Activated T-cell treated with anti-CD3 and anti-CD28 coated beads, Interleukin-2, amount 50 U/mL, for 48 hours (primary cell): ENCODE measurements at places on chromosomes 12 and 14.
A peak's percentile ranks its signal among the peaks of the same experiment; 100 is the strongest.

DNA sequence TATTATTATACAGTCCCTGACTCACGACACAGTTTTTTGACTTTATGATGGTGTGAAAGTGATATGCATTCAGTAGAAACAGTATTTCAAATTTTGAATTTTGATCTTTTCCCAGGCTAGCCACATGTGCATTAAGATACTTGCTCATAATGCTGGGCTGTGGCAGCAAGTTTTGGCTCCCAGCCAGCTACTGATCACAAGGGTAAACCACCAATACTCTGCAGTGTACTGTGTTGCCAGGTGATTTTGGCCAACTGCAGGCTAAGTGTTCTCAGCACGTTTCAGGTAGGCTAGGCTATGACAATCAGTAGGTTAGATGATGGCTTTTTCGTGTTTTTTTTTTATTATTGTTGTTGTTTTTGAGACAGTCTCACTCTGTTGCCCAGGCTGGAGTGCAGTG is 69.4 kb upstream of the ACTN1 start:
- no peak for DNase-seq

GRCh38 chr14:100142073-100143040 is 17.1 kb downstream of the DEGS2 start:
- no peak for DNase-seq

GRCh38 chr14:33563901-33564197 is 387.0 kb downstream of the EGLN3 start:
- DNase-seq = no peak

- DNase-seq = no peak
Observed at GRCh38 chr14:105102893-105103292, 37.7 kb upstream of the GPR132 start.

GRCh38 chr14:63899953-63900352 is 47.1 kb downstream of the SYNE2 start:
- no peak for DNase-seq

- no peak for DNase-seq
Observed at GRCh38 chr14:33566082-33566481, 384.8 kb downstream of the EGLN3 start.

DNA sequence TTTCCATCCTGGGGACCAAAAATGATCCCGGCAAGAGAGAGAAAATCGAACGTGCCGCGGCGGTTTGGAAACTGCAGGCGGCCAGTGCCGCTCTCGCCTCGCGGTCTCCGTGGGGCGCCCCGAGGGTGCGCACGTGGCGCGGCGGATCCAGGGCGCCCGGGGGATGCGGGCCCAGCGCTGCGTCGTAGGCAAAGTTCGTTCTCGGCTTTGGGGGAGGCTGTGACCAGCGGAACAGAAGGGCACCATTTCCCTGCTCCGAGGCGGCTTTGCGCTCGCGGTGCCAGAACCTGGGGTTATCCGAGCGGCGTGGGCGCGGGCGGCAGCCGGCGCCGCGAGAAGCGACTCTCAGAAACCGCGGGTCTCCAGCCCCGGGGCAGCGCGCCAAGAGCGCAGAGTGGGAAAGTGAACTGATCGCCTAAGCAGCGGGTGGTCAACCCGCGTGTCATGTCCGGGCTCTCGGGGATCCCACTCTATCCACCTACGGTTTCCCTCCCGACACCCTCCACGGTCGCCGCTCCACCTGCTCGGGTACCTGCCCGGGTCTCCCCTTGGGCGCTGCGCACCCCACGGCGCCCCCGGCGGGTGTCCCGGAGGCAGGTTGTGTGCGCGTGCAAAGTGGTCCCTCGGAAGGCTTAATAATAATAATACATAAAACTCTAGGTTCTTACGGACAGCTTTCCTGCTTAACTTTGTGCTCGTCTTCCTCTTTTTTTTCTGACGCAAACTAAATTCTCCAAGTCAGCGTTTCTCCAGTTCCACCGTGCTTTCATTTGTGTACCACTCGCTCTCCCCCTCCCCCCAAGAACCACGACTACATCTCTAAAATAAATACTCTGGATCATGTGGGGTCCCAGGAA is 1.2 kb downstream of the ESRRB start:
- no peak for DNase-seq

DNA sequence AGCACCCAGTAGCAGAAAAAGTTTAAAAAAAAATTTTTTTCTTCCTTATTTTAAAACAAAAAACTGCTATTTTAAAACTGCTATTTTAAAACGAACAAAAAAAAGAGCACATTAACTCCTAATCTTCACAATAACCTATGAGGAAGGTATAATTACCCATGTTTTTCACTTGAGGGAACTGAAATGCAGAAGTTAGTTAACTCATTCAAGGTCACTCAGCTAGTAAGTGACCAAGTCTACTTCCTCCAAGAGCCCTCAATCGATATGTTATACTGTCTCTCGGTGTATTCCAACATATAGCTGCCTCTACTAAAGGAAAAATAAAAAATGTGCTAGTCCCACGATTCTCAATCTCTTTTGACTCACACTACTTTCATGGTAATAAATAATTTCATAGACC is 7.8 kb downstream of the RPAP3 start:
- no peak for DNase-seq

GRCh38 chr14:72588521-72588920 is 305.4 kb downstream of the DPF3 start:
- DNase-seq = no peak

DNA sequence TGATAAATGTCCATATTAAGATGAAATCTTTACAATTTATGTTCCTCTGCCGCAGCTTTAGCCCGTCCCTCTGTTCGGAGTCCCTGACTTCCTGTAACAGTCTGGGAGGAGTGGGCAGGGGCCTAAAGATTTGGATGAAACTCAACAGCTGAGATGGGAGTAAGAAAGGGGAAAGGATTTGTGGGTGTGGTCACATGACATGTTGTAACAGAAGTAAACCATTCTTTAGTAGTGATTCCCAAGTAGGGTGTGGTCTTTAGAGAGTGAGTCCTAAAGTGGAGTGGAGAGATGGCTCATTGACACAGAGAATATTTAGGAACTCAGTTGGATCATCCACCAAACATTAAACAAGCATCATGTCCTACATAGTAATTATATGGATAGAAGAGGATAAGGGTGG is 12.9 kb downstream of the TMEM117 start:
- DNase-seq = no peak

- no peak for DNase-seq
Observed at GRCh38 chr12:112808156-112808555, 16.6 kb downstream of the RPH3A start.

- DNase-seq = no peak
Observed at GRCh38 chr12:44335030-44335429, 499.1 kb downstream of the TMEM117 start.

DNA sequence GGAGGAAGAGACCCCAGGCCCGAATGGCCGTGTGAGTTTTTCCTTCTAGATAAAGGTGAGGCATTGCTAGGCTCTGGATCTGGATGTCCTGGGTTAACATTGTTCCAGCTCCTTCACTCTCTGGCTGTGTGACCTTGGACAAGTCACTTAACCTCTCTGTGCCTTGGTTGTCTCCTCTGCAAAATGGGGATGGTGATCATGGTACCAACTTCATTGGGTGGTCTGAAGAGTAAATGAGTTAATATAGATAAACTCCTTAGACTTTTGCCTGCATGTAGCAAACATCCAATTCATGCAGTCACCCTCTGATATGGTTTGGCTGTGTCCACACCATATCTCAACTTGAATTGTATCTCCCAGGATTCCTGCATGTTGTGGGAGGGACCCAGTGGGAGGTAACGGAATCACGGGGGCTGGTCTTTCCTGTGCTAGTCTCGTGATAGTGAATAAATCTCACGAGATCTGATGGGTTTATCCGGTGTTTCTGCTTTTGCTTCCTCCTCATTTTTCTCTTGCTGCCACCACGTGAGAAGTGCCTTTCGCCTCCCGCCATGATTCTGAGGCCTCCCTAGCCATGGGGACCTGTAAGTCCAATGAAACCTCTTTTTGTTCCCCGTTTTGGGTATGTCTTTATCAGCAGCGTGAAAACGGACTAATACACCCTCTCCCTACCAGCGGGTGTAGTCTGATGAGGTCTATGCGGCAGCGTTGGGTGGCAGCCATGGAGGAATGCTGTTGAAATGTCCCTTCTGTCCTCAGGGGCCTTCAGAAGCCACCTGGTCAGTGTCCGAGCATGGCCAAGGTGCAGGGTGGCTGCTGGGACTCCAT is 256.1 kb downstream of the GLT1D1 start:
- no peak for DNase-seq

DNA sequence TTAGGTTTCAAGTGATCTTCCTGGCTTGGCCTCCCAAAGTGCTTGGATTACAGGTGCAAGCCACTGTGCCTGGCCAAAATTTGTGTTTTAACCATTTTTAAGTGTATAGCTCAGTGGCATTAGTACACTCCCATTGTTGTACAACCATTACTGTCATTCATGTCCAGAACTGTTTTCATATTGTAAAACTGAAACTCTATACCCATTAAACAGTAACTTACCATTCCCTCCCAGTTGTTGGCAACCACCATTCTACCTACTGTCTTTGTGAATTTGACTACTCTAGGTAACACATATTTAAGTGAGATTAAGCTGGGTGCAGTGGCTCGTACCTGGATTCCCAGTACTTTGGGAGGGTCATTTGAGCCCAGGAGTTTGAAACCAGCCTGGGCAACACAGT is 67.3 kb upstream of the KCNH3 start:
- DNase-seq = no peak

DNA sequence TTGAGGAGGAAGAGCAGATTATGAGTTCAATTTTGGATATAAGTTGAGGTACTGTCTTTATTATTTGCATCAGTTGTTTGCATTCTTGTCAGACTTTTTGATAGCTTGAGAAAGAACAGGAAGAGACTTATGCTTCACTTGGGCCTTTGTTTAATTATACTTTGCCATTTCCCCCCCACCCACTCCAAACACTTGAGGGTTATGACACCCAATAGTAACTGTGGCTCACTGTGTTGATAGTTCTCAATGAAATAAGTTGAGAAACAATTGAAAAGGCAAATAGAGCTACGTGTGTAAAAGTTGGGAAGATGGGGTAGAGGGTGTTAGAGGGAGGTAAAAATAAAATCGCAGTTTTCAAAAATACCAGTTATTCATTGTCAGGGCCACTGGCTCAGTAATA is 17.7 kb downstream of the NAA30 start:
- no peak for DNase-seq

DNA sequence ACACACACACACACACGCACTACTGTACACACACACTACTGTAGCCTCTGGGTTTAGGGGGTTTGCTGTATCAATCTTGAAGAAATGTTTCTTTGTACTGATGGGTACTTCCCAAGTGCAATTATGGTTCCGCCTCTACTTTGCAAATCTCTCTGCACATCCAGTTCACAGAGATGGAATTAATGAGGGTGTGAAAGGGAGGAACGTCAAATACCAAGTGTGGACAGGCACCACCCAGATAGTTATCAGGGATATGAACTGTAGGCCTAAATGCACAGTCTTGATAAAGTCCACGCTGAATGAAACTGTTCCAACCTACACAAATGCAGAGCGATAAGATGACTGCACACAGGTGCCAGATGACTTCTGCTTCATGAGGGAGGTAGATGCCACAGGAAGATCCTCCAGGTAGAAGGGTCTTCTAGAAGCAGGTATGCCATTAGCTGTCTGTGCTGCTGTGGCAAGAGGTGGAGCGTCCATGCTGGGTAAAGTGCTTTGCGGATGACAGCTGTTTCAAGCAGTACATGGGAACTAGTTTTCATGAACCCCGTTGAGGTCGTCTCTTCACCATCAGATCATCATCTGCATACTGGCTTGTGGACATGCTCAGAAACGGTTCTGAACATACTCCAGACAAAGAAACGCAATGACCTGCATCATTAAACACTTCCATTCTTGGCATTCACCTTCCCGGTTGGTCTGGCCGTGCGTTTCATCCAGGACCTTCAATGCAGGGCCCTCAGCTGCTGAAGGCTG is 314.3 kb upstream of the RTL1 start:
- DNase-seq = no peak

- peak; percentile 12 for DNase-seq
Observed at GRCh38 chr14:99514552-99515300, 33.5 kb downstream of the CCNK start.

DNA sequence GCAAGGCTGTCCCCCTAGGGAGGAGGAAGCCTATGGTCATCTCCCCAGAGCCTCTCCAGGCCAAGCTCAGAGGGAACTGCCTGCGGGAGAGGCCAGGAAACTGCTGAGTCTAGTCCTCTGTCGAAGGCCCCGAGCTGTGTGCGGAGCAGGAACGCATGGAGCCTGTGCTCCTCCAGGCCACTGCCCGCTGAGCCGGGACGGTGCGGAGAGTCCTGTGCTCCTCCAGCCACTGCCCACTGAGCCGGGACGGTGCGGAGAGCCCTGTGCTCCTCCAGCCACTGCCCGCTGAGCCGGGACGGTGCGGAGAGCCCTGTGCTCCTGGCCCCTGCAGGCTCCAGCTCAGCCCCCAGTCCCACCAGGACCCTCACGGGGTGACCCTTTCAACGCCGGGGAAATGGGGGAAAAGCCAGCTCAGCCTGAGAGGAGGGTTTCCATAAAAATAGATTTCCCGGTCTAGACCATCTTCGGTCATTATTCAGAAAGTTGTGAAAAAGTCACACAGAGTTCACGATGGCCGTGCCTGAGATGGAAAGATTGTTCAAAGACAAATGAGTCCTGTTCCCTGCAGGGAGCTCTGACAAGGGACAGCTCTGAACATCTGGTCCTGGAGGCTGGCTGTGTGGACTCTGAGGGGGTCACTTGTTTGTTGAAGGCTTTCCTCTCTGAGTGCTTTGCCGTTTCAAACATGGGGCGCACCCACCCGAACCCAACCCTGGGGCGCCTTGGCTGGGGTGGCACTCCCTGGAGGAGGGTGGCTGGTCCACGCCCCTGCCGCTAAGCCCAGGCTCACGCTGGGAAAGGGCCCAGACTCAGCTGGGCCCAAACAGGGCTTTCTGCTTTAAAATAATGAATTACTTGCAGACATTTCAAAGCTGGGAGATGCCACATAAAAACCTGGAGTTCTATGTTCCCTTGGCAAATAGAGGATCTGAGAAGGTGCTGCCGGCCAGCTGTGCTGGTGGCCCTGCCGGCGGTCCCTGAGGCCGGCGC is 85.5 kb downstream of the ADGRD1 start:
- no peak for DNase-seq

GRCh38 chr12:31880340-31880739 is 78.9 kb upstream of the RESF1 start:
- DNase-seq = no peak

DNA sequence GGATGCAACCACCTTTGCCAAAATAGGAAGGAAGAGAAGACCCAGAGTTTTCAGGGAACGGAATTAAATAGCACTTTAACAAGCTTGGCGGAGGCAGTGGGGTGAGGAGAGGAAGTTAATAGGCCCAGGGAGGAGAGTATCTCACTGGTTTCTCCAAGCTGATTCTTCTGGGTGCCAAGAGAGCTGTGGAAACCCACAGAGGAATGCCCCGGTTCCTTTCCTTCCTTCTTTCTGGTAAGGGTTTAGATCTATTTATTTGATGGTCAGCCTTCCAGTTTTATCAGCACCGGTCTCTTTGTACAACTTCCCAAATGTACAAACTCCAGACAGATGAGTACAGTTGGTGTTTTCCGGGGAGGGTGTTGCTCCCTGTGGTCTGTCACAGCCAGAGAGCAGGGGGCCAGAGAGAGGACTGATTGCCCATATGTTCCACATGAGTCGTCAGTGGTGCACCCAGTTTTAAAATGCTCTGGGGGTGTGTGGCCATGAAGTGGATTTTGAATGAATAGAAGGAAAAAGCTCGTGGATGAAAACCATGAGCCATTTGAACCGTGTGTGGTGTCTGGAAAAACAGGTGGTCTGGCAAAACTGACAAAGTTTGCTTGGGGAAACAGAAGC is 26.6 kb downstream of the PRKCH start:
- peak; percentile 64 for DNase-seq

GRCh38 chr12:103397536-103397935 is 98.2 kb downstream of the C12orf42 start:
- no peak for DNase-seq
